ENCODE measurements at places on chromosomes 4 and X.

DNA sequence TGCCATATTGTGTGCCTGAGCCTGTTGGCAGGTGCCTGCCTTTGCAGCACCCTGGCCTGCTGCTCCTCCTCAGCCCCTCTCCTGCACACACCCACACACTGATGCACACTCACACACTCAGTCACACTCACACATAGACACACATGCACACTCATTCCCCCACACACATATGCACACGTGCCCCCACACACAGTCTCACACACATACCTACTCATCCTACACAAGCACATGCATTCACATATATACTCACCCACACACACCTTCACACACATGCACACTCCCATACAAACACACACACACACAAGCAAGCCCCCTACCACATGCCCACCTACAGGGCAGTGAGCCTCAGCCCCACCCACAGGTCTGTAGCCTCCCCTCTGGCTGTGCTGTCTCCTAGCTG lies 245.0 kb downstream of the EVC2 start:
- no peak for DNase-seq

- DNase-seq, result no peak
Measured at GRCh38 chr4:2743518-2744445, 12.4 kb downstream of the TNIP2 start.

DNA sequence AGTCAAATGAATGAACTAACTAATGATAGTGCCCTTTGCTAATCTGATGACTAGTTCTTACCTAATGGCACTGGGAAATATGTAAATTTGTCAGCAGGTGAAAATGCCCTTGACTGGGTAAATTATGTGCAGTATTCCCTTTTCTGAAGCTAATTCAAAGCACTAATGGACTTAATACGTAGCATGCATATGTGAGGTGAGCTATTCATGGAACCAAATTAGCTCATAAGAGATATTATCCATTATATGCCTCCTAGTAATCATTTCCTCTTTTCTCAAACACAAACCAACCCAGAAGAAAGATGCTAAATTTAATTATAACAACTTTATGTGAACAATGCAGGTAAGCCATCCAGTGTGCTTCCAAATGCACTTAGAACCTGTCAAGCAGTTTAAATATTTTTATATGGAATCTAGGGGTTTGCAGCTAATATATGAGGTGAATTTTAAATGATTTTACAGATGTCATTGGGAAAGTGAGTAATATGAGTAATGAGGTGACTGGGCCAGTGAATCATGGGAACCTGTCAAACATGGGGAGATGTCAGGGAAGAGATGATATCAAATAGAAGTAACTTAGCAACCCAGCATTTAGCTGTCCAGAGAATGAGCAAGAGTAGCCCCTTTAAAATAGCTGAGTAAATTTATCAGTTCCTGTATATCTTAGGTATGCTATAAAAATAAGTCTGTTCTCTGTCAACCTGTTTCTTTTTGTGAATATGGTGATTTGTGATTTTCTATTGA lies 315.0 kb downstream of the AFF2 start:
- no peak for DNase-seq

- peak; percentile 41 for DNase-seq
Measured at GRCh38 chr4:2415881-2416563, 2.4 kb downstream of the ZFYVE28 start.

- peak; percentile 36 for DNase-seq
Measured at GRCh38 chrX:7132335-7133049, 15.0 kb upstream of the STS start.

DNA sequence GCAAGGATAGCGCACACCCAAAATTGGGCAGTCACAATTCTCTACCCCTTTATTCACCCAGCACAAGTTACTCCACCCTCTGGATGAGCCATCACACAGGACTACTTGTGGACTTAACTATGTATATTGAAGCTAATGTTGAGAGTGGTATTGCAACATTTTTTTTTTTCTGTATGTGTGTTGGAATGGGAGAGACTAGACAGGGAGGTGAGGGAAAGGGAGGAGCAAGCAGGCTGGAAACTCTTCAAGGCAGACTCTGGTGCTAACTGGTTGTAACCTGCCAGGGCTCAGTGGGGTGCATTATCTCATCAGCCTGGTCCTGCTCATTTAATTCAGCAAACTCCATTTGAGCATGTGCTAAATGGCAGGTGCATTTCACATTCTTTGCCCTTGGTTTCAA lies 18.4 kb upstream of the CWH43 start:
- DNase-seq, result no peak

DNA sequence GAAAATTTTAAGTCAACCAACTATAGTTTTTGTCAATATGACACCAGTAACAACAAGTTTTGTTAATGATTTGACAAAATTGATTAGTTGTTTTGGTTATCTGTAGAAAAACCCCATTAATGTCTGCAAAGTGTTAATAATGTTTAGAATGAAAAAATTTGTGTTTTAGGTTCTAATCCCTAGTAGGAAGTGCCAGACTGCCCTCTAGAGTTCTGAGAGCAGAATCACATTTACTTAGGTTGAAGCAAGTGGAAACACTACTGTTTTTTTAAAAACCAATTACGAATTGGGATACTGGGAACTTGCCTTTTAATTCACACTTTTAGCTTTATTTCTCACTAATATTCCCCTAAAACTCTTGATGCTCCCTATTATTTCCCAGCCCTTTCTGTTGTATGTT lies 101.1 kb upstream of the CYLC1 start:
- no peak for DNase-seq

DNA sequence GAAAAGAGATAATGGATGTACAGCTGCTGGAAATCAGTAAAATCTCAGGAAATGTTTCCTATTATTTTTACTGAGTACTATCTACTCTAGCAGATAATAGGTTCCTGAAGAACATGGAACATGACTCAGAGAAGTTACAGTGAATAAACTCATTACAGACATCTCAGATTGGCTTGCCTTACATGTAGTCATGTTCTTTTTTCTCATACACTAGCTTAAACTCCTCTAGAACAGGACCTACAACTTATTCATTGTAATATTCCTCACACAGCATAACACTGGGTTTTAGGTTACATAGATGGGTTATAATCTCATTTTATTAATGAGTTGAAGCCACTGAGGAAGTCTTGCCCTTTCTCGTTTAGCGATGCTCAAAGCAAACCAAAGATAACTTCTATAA lies 86.9 kb upstream of the BMP2K start:
- no peak for DNase-seq

GRCh38 chrX:63327788-63328187 lies 23.3 kb downstream of the SPIN4 start:
- DNase-seq, result no peak

- peak; percentile 73 for DNase-seq
Measured at GRCh38 chr4:119627267-119628255, 1.0 kb downstream of the PDE5A start.

All from activated T-cell treated with anti-CD3 and anti-CD28 coated beads, Interleukin-2, amount 50 U/mL, for 48 hours (primary cell).